ENCODE measurements at places on chromosomes 11 and 22.

DNA sequence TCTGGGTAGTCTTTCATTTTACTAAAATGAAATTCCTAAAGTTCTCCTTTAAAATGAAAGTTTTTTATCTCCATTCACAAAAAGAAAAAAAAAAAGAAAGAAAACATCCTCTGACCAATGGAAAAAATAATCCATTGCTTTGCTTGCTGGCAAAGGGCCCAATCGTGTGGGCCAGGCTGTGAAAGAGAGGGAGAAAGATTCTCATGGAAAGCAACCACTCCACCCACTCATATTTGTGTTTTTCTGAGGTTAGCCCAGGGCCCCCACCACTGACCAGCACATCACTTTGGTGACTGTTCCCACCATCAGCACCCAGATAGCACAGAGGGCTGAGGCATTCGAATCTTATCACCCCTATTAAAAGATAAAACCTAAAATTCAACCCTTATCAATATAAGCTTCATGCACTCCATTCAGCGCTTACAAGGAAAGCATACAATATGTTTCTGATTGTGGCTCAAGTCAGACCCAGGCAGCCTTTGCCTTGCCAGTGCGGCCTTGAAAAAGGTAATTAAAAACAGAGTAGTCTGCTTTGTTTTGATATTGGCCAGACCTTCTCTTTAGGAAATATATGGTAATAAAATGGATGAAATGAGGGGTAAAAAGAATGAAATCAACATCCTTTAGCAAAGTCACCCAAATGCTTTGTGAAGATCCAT lies 192.8 kb downstream of the ETS1 start:
- no peak for DNase-seq

GRCh38 chr22:40499209-40499623 lies 128.8 kb downstream of the SGSM3 start:
- no peak for DNase-seq

- peak; percentile 62 for DNase-seq
Measured at GRCh38 chr22:46355369-46355995, 20.0 kb downstream of the TRMU start.

DNA sequence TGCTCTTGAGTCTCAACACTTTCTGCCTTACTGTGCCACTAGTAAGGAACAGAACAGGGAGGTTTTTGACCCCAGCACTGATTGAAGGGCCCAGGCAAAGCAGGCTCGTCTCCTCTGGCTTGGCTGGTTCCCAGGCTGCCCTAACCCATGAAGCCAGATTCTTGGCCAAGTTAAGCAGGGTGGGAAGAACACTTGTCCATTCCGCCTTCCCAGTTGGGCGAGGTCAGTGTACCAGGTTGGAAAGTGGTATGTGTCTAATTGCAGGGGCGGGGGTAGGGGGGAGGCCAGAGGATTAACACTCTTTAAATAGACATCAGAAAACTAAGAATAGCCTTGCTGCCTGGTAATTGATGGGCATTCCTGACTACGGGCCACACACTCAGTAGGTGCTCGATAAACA lies 14.4 kb downstream of the TIMP3 start:
- DNase-seq, result no peak

DNA sequence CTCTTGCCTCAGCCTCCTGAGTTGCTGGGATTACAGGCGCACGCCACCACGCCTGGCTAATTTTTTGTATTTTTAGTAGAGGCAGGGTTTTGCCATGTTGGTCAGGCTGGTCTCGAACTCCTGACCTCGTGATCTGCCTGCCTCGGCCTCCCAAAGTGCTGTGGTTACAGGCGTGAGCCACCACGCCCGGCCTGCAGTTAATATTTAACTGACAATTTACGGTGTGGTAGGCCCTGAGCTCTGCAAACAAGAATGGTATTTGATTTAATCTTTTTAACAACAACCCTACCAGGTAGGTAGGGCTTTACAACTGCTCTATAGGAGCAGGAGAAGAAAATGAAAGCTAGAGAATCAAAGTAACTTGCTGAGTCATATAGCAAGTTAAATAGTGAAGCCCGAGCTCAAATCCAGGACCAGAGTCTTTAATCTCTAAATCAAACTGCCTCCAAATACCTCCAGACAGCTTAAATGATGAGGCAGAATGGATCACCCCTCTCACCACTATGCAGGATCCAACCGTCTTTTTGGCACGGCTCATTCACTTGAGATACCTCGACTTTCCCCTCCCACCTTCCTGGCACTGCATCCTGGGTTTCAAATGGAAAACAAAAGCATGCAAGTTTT lies 9.4 kb downstream of the UEVLD start:
- peak; percentile 34 for DNase-seq

GRCh38 chr11:4664786-4665185 lies 21.0 kb downstream of the OR51E1 start:
- DNase-seq, result no peak

DNA sequence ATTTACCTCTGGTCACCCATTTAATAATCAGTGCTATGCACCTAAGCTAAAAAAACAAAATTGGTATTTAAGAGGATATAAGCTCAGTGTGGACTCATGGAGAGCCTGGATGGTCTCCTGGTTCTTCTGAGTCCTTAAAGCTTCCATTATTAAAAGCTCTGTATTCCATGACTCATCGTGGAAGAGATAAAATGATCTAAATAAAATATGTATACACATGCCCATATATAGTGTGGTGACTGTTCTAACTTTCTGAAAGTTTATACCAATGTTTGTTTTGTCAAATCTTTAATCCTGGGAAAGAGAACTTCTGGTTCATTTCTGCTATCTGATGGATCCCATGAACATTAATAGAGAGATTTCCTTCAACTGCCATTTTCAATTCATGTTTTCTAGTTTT lies 375.9 kb downstream of the GUCY1A2 start:
- DNase-seq, result no peak

DNA sequence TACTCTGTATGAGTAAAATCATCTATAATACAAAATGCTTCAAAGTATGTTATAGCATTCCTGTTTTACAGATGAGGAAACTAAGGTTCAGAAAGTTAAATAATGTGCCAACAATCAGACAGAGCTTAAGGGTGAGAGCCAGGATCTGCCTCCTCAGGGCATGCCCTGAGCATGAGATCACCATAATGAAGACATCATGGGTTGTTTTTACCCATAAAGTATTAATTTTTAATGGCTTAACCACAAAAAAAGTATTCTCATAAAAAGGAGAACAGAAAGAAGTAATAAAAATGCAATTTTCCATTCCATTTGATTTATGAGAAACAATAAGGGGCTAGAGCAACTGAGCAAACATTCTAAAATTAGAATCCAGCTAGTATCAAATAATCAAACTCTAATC lies 534.3 kb upstream of the ARHGAP42 start:
- no peak for DNase-seq

- DNase-seq, result no peak
Measured at GRCh38 chr11:11247086-11247485, 106.0 kb downstream of the CSNK2A3 start.

GRCh38 chr11:57499413-57499982 lies 16.0 kb downstream of the SLC43A1 start:
- DNase-seq, result peak; percentile 43

- no peak for DNase-seq
Measured at GRCh38 chr11:44217432-44217831, 92.5 kb downstream of the ALX4 start.

DNA sequence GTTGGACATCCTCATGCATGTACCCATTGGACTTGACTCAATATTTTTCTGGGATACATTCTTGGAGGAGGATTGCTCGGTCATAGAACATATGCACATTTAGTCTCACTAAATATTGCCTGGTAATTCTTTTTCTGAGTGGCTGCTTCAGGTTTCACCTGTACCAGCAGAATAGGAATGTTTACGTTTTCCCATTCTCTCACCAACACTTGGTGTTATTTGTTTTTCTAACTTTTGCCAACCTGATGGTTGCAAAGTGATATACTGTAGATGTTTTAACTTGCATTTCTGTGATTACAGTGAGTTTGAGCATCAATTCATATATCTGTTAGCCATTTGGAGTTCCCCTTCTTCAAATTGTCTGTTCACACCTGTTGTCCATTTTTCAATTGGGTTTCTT lies 1.3 kb upstream of the MRGPRD start:
- no peak for DNase-seq

- no peak for DNase-seq
Measured at GRCh38 chr11:106961048-106961447, 57.2 kb downstream of the GUCY1A2 start.

- no peak for DNase-seq
Measured at GRCh38 chr11:100630898-100631297, 56.2 kb upstream of the ARHGAP42 start.

GRCh38 chr11:124168796-124169195 lies 14.3 kb upstream of the OR10D3 start:
- DNase-seq, result no peak

DNA sequence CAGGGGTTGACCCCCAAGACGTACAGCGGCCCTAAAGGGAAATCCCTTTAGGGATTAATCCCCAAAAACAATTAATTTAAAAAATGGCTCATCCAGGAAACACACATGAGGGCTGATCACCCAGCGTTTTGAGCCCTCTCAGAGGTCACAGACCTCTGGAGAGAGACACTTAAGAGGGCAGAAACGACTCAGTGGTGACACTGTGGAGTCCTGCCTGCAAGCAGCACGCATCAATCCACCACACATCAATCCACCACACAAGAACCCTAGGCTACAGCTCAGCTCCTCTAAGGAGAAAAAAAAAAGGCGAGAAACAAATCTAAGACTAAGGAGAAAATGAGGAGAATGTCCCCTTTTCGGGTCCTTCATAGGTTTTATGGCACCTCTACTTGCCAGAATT lies 12.5 kb upstream of the SELENOH start:
- no peak for DNase-seq

DNA sequence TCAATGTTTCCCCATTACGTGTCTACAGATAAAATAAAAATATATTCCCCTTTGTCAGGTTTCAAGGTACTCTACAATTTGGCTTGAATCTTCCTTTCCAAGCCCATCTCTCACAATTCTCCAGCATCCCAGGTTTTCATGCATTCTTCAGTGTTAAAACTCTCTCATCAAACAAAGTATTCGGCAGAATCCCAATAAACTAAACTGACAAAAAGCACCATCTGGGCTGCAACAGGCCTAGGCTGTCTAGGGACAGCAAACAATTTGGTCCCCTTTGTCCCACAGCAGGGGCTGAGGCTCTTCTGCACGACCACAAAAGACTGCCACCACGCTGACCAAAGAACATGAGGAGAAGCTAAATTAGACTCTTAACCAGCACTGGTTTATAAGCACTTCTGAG lies 159.4 kb downstream of the CADM1 start:
- no peak for DNase-seq

- no peak for DNase-seq
Measured at GRCh38 chr11:93169143-93169542, 28.6 kb downstream of the SLC36A4 start.

GRCh38 chr11:116928102-116928777 lies 90.8 kb upstream of the APOA1 start:
- peak; percentile 76 for DNase-seq

- DNase-seq, result no peak
Measured at GRCh38 chr22:28986366-28986765, 75.3 kb downstream of the C22orf31 start.

- no peak for DNase-seq
Measured at GRCh38 chr11:20000351-20001134, 159.7 kb downstream of the DBX1 start.

- no peak for DNase-seq
Measured at GRCh38 chr11:19827399-19828135, 114.9 kb downstream of the NAV2 start.

DNA sequence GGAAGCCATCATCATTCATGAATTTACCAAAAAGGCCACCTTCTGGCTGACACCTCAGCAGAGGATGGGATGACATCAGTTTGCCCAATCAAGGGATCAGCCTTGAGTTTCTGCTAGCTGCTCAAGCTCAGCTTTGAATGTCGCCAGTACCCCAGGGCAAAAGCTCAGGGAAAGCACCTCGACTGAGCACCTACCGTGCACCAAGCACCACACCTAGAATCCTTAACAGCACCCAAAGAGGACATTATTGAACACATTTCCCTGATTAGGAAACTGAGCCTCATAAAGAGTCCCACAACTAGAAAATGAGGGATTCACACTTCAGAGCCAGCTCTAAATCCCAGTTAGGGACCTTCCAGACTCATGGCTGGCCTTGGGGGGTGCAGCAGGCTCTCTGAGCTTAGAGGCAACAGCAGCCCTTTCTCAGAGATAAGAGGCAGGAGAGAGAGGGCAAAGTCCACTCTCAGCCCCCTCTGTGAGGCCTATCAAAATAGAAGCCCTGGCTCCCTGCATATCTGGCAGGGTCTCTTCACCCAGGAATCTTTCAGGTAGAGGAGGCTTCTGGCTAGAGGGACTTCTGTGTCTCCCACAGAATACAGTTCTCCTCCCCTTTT lies 13.4 kb upstream of the DAGLA start:
- no peak for DNase-seq

DNA sequence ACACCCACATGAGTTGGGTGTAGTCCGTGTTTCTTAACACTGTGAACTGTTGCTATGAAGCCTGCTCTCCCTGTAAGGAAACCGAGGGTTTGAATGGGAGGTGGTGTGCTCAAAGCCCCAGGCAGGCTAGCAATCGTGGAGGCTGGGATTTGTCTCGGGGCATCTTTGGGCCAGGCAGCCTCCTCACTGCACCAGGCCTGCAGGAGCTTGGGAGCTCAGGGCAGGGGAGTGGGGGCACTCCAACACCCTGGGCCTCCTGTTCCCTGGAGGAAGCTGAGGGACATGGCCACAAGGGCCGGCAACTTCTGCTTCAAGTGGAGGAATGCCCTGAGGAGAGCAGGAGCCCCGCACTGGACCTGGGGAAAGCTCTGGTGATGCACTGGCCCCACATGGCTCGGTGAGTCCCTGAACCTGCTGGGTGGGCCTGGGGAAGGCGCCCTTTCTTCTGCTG lies 164.7 kb upstream of the B3GAT1 start:
- no peak for DNase-seq

- DNase-seq, result no peak
Measured at GRCh38 chr11:72856065-72856464, 41.9 kb downstream of the ATG16L2 start.

GRCh38 chr11:14067686-14068085 lies 105.2 kb downstream of the SPON1 start:
- no peak for DNase-seq

DNA sequence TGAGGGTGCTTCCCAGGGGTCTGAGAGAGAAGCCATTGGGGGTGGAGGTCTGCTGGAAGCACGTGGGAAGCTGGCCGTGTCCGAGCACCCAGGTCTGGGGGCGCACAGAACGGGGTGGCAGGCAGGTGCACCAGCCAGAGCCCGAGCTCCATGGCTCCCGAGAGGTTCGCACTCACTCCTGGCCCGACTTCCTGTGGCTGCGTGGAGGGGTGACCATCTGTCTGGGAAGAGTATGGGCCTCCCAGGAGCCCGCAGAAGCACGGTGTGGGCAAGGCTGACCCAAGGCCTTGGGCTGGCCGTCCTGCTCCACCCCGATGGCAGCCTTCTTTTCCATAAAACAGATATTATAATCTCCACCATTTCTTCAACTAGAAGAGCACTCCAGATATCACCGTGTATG lies 256.0 kb upstream of the B3GAT1 start:
- no peak for DNase-seq

DNA sequence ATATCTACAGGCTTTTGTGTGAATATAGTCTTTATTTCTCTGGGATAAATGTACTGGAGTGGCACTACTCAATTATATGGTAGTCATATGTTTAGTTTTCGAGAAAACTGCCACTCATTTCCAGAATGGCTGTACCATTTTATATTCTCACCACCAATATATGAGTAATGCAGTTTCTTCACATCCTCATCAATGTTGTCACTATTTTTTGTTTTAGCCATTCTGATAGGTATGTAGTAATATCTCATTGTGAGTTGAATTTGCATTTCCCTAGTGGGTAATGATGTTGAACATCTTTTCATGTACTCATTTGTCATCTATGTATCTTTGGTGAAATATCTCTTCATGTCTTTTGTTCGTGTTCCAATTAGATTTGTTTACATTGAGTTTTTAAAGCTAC lies 18.0 kb downstream of the ACRV1 start:
- no peak for DNase-seq

- no peak for DNase-seq
Measured at GRCh38 chr22:46064966-46065666, 85.2 kb upstream of the PPARA start.
